ENCODE measurements at places on chromosomes 7 and 10.

GRCh38 chr10:89414146-89414878 lies at the start of gene IFIT5:
IFIT5 (plus strand) TSS chr10:89414568; CDS start chr10:89414799, 231 bp downstream.
- DNase-seq: peak; percentile 71

DNA sequence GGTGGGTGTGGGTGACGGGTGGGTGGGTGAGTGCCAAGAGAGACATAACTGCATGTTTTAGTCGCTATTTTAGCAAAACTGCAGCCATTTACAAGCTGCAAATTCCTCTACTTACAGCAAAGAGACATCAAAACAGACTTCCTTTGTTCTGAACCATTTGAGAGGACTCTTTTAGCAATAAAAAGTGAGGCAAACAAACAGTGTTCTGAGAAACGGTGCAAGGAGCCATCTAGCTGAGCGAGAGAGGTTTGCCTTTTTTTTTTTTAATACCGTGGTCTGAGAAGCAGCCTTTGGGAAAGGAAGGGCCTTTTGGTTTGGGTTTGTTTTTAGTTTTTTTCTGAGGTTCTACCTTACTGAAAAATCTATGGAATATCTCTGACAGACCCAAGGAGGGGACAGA lies 62.9 kb downstream of the SCRN1 start:
- no peak for DNase-seq

DNA sequence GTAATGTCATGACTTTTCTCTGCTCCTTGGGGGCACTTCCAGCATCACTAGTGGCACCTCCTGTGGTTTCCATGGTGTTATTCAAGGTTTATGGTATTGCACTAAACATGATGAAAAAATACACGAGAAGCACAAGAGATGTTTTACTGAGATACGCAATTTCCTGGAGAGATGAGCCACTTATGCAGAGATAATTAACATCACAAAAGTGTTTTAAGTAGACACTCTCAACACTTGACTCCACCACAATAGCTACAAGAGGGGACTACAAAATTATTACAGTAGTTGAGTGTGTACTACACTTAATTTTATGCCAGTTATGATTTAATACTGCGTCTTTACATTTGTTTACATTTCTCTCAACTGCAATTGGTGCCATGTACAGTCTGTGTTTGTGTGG lies 906.7 kb downstream of the DNAJB9 start:
- DNase-seq: no peak

DNA sequence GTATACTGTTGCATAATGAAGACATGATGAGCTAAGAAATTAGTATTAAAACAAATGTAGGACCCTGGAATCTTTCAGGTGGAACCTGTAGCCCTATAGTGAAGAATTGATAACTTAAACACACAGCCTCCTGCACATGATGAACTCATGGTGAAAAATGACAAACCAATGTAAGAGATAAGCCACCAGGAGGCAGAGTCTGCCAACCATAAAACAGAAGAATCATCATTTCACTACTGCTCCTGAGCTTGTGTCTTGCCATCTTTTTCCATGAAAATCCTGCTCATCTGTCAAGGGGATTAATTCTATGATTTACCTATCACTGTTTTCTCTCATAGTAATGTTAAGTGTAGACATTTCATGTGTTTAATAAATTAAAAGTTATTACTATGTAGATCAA lies 363.9 kb downstream of the MALRD1 start:
- peak; percentile 48 for DNase-seq

- peak; percentile 80 for DNase-seq
Measured at GRCh38 chr10:20767028-20767427, 130.1 kb downstream of the NEBL start.

GRCh38 chr10:8583096-8583495 lies 528.6 kb downstream of the GATA3 start:
- DNase-seq: peak; percentile 64

GRCh38 chr7:29084832-29085231 lies 61.5 kb downstream of the CPVL start:
- DNase-seq: no peak

DNA sequence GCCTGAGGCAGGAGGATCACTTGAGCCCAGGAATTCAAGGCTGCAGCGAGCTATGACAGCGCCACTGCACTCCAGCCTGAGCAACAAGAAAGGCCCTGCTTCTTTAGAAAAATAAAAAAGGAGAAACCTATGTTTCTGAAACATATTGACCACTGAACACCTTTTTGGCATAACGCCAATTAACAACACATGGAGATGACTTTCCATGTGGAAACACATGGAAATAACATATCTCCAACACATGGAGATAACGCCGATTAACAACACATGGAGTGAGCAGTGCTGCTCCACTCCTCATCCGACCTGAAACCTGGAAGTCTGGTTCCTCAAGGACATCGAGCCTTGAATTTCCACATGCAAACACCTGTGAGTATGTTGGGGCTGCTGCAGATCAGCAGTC lies 126.9 kb downstream of the KCNMA1 start:
- no peak for DNase-seq
